ENCODE measurements at places on chromosomes 12 and 14.

DNA sequence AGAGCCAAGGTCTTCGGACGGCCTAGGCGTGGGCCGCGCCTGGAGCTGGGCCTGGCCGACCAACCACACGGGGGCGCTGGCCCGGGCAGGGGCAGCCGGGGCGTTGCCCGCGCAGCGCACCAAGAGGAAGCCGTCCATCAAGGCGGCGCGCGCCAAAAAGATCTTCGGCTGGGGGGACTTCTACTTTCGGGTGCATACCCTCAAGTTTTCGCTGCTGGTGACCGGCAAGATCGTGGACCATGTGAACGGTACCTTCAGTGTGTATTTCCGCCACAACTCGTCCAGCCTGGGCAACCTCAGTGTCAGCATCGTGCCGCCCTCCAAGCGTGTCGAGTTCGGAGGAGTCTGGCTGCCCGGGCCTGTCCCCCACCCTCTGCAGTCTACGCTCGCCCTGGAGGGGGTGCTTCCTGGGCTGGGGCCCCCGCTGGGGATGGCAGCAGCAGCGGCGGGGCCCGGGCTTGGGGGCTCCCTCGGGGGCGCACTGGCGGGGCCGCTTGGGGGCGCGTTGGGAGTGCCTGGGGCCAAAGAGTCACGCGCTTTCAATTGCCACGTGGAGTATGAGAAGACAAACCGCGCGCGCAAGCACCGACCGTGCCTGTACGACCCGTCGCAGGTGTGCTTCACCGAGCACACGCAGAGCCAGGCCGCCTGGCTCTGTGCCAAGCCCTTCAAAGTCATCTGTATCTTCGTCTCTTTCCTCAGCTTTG lies 4.4 kb upstream of the SHMT2 start:
- DNase-seq: peak; percentile 53

- DNase-seq: no peak
Observed at GRCh38 chr14:34232790-34233189, 229.2 kb downstream of the SPTSSA start.

- no peak for DNase-seq
Observed at GRCh38 chr12:5817246-5817645, 127.8 kb downstream of the ANO2 start.

DNA sequence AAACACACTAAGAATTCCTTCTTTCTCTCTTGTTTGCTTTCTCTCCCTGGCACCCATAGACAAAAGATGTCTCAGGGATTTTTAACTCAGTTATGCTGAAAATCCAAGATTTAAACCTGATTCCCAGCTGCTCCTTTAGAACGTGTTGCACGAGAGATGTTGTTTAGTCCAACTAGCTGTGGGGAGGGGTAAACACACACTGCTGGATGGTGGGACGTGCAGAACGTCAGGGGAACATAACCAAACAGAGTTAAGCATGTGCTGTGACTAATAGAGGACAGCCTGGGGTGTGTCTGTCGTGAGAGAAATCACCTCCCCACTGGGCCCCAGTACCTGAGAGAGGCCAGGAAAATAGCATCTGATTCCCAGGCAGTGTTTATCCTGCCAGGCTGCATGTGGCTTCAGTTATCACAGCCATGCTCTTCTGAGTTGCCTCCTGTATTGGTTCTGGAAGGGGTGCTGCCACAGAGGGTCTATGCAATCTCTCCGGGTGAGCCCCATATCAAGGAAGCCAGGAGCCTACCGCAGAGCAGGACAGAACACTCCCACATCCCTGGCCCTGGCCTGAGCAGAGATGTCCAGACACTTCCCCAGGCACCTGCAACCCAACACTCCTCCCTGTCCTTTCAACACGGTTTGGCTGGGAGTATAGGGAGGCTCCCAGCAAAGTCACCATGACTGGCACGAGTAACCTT lies 112.7 kb upstream of the EGLN3 start:
- DNase-seq: no peak

GRCh38 chr14:53209370-53209769 lies 56.2 kb upstream of the DDHD1 start:
- DNase-seq: peak; percentile 24

GRCh38 chr12:120726510-120726793 lies 826 bp downstream of the ACADS start:
- no peak for DNase-seq

DNA sequence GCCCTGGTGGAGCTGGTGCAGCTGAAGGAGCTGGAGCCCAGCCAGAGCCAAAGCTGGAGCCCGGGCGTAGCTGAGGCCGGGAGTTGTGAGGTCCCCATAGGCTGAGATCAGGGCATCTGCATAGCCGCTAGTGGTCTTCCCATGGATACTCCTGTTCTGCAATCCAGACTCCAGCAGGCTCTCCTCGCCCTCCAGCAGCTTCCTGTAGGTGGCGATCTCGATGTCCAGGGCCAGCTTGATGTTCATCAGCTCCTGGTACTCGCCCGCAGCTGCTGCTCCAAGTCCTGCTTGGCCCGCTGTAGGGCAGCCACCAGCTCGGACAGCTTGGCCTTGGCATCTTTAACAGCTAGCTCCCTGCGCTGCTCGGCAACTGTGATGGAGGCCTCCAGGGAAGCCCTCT lies 966.1 kb downstream of the FSCB start:
- DNase-seq: no peak

DNA sequence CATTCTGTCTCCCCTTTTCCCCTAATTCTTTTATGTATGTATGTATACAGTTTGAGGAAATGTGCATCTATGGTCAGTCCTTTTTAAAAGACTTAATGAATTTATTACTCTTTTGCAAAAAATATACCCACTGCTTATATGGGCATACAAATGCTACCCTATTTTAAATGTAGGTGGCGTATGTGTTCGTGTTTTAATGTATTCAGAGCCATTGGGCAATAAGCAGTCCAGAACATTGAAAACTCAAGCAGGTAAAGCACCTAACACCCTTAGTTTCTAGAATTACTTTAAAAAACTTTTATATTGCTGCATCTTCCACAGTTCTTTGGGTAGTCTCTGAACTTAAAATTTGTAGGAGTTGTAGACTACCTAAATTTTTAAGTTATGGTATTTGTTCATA lies 42.6 kb upstream of the A2ML1 start:
- DNase-seq: no peak

- no peak for DNase-seq
Observed at GRCh38 chr12:132110677-132111076, 33.4 kb downstream of the DDX51 start.

Measured in HL-60 (cell line).